ENCODE measurements at places on chromosomes 7 and 10.

GRCh38 chr7:37311355-37311754 is 137.3 kb downstream of the ELMO1 start:
- peak; percentile 72 for DNase-seq

- DNase-seq: no peak
Measured at GRCh38 chr10:85542936-85543730, 823.5 kb downstream of the GRID1 start.

GRCh38 chr7:101622609-101623173 is 6.4 kb downstream of the MYL10 start:
- no peak for DNase-seq

DNA sequence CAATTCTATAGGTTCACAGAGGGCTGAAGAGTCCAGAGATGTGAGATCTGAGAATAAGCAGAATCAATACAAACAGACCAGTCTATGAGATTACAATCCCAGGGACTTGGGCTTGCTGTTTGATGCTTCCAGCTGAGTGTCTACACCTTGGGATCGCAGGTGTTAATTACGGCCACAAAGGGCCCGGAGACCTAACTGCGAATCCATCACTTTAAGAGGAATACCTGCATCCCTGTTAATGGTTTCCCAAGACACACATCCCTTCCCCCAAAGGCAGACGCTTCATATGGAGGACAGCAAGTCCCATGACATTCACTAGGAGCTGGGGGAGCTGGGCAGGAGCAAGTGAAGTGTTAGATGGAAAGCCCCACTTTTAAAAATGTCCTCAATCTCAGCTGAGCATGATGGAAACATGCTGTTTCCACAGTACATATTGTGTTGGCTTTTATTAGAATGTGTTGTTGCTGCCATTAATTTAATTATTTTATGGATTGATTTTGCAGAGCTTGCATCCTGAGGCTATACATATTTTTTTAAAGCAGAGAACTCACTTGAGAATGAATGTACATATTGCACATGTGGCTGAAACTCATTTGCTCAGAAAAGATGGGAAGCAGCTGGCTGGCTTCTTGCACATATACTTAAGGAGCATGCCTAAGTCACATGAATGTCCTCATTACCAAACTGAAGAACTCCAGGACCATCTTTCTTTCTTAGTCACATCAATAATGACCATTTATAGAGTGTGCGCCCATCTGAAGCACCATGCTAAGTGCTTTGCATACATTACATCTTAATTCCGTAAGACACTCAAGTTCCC is 151.3 kb downstream of the NEBL start:
- DNase-seq: no peak

GRCh38 chr7:34137176-34137575 is 231.8 kb downstream of the BMPER start:
- no peak for DNase-seq

DNA sequence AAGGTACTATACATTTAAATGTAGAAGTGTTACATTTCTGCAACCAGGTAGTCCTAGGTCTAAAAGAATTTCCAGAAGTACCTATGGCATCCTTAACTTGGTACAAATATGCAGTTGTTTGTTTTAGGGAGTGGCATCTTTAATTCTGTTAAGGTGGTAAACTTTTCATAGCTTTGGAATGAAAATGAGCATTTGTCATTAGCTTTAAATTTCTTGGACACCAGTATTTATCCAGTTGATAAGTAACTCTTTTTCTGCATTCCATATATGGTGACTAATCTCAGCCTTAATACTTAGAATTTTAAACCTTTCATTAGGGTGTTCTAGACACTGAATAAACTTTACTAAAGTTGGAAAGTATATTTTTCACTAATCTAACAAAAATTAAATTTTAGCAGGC is 10.8 kb downstream of the SLF2 start:
- no peak for DNase-seq

DNA sequence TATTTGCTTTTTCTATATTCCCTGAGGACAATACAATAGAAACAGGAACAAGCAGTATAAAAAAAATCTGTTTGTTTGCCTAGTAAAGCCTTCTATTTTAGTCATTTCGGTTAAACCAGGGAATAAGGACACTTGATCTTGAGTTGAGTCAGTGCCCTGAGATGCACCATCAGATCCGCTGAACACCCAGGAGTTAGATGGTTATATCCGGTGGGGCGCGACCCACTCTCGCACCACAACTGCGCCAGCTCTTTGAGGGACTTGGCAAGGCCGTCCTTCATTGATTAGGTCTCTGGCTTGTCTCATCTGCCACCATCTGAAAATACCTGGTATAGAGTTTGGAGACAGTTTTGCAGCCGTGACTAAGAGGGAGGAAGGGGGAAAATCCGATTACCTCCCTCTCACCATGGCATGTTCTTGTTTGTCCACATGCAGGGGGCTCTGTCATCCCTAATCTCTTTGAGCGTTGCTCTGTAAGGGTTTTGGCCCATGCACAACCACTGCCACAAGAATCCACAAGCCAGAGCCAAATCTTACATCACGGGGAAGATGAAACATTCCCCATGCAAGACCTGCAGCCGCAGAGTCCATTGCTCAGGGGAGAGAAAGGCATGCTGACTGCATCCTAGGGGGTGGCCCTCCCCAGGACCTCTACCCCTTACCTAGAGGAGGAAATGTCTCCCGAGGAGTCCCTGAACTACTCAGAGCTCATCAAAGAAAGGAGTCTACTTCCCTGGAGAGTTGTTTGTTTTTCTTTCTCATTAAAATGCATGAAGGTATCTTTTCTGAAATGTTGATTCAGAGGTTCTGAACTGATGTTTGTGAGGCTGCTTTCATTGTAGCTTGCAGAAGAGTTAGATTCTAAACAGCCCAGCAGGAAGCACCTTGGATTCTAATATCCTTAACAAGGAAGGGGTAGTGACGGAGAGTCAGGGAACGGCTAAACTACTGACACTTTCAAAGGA is 101.6 kb upstream of the FAM171A1 start:
- DNase-seq: no peak

GRCh38 chr7:25887266-25887665 is 264.7 kb upstream of the NFE2L3 start:
- no peak for DNase-seq

DNA sequence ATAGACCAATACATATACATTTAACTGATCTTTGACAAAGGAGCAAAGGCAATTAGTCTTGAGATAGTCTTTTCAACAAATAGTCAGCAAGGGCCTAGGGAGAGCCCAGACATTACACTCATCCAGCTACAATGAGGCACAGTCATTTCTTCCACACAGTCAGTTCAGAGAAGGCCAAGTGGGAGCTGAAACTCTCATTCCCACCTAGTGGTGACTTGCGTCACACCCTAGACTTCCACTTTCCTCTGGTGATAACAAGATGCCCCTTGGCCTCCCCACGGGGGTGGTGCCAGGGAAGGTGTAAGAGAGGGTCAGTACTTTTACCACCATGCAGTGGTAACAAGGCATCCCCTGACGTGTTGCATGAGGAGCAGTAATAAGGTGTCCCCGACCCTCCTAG is 8.0 kb downstream of the FRMPD2 start:
- DNase-seq: no peak

GRCh38 chr7:33853361-33854062 is 51.8 kb upstream of the BMPER start:
- no peak for DNase-seq

- DNase-seq: no peak
Measured at GRCh38 chr10:114751856-114752255, 69.7 kb upstream of the FHIP2A start.

GRCh38 chr7:96962221-96962885 is 43.0 kb upstream of the DLX6 start:
- DNase-seq: no peak

DNA sequence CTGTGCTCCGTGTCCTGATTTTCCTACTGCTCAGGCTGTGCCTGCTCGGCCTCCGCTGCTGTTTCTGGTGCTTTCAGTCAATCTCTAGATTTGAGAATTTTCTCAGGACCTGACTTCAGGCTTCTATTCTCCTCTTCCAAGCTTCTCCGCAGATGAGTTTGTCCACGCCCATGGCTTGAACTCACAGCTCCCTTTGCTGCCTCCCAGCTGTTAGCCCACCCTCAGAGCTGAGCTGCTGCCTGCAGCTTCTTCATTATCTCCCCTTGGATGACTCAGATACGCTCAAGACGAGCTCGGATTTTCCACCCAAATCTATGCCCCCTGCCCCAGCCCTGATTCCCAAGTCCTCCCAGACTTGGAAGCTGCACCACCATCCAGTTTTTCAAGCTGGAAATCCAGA is 104.7 kb downstream of the FGFR2 start:
- DNase-seq: no peak

- no peak for DNase-seq
Measured at GRCh38 chr7:21771906-21772610, 173.6 kb downstream of the CDCA7L start.

- DNase-seq: no peak
Measured at GRCh38 chr10:64363687-64364086, 842.5 kb downstream of the REEP3 start.

DNA sequence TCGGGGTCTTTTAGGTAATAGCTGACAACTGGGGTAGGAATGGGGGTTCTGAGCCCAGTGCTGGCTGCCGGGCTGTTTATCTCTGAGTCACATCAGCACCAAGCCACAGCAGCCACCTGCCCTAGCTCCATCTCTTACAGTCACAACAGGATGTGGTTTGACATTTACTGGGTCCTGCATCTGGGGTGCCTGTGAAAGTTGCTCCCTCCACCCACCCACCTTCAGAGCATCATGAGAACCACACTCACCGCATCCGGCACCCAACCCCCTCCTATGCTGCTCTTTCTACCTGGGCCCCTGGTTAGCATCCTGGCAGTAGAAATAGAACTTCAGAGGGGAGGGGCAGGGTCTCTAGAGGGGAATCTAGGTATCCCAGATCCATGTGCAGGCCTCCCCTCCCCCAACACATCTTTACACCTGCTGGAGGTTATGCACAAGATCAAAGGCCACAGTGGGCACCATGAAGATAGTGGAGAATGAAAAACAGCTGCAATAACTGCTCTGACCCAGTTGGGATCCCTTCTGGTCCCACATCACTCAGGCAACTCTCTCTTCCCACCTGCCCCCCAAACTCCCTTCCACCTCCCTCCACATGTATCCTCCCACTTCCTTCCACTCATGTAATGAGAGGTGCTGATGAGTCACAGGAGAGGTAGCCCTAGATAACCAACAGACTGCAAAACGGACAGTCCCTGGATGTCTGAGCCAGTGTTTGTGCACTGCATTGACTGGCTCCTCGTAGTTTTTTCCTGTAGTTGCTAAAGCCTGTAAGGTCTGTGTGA is 38.2 kb downstream of the PRSS2 start:
- peak; percentile 98 for DNase-seq

- no peak for DNase-seq
Measured at GRCh38 chr10:72026278-72027111, 61.9 kb downstream of the SPOCK2 start.

- no peak for DNase-seq
Measured at GRCh38 chr7:155333346-155334234, 35.9 kb downstream of the INSIG1 start.

DNA sequence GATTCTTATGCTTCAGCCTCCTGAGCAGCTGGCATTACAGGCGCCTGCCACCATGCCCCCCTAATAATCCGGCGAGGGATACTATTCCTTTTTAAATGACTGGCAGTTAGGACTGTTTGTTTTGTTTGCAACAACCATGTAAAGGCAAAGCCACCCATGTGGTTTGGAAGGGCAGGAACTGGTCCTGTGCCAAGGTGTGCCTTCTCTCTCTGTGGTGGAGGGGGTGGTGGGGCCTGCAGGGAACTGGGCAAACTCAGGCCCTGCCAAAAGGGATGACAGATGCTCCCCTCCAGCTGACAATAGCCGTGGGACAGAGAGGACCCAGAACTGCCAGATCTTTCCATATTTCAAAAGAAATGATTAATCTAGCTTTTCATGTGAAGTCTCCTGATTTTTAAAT is 23.5 kb upstream of the WAPL start:
- DNase-seq: no peak

DNA sequence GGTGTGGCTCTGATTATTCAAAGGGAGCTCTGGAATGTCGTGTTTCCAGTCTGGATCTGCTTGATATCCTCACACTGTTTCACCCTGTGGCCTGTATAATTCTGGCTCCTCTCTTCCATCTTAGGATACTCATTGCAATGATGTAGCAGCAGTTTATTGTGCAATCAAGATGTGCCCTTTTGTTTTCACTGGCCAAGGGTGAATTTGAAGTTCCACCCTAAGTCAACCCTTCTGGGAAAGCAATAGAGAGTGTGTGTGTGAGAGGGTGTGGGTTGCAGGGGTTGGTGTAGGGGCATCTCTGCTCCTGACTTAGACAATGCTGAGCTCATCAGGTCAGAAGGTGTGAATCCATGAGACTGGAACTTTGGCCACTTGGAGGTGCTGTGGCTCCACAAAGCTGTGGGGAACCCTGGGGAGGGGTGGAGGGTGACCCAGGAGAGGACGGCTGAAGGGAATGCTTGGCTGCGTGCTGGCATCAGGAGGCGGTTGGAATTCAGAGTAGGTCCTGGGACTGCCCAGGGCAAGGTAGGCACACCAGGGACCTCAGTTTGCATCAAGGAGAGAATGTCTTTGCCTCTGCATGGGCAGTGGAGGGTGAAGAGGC is 118.0 kb upstream of the PRSS58 start:
- DNase-seq: no peak

GRCh38 chr10:24350070-24350921 is 141.4 kb downstream of the KIAA1217 start:
- DNase-seq: no peak

DNA sequence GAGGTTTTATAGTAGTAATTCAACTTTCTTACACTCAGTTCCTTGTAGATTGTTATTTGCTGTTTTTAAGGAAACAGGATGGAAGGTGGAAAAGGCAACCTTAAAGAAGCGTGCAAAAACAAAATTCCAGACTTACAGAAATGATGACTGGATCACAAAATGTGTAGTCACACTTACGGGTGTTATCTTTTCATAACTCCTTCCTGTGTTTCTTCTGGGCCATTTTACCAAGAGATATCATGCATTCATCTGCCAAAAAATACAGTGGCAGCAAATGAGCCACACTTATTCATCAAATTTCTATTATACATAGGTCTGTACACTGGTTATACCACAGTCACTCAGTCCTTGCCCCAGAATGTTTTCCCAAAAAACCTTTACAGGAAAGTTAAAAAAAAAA is 94.3 kb upstream of the IL6 start:
- DNase-seq: no peak

DNA sequence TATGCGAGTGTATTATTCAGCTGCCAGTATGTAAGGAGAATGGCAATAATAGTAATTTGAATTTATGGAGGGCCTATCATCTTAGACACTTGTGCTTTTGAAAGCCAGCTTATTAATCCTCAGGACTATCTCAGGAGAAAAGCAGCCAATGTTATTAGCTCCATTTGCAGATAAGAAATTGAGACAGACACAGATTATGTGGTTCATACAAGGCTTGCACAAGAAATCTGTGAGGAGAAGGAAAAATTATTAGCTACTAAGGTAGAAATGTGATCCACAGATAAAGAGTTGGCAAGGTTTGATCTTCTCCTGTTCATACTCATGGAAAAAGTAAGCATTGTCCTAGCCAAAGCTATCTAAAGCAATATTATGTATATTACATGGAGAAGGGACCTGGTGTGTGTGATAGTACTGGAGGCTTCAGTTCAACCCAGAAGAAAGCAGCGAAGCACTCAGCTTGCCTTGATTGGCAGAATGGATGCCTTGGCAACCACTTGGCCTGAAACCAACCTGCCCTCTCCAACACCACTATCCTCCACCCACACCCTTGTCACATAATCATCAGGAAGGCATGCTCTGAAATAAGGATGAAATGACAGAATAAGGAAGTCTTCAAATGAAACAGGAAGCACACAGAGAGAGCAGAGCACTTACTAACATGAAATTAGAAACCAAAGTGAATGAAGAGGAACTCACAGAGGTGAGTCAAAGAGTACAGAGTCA is 18.0 kb downstream of the MACC1 start:
- DNase-seq: no peak

All from CD4-positive, alpha-beta T cell treated with Interleukin-2 at 100 ng/mL for 4 hours (primary cell).